ENCODE measurements at places on chromosomes 12 and 14. TPM values are rescaled to one million over a fixed set of nuclear protein-coding genes. Genes with fewer than 3 reads are reported as not detected.

Gene TAS2R10
- not detected for total RNA-seq

Gene CABP1
- not detected for total RNA-seq

Gene PTGDR
- 6.3 TPM for total RNA-seq

Gene RTL1
- not detected for total RNA-seq

Gene ART4
- not detected for total RNA-seq

Gene PTCSC3
- not detected for total RNA-seq

Gene GALNT6
- 7.0 TPM for total RNA-seq

Gene EPYC
- total RNA-seq: not detected

Gene TAS2R43
- 1.6 TPM for total RNA-seq

Gene PDE3A
- 0.09 TPM for total RNA-seq

GRCh38 chr14:32224737-32225377 lies 21.8 kb upstream of the RNU6-8 start:
- no peak for DNase-seq
- H3K4me1 ChIP-seq: no peaks in the 10 kb centered on the region
- H3K36me3 ChIP-seq: no peaks in the 10 kb centered on the region

- H3K4me1 ChIP-seq: no peaks in the 10 kb centered on the region
- peaks cover 27% of the 10 kb centered on the region for H3K36me3 ChIP-seq
These were observed 115.7 kb downstream of the PCNX1 start for GRCh38 chr14:71022939-71023338.

DNA sequence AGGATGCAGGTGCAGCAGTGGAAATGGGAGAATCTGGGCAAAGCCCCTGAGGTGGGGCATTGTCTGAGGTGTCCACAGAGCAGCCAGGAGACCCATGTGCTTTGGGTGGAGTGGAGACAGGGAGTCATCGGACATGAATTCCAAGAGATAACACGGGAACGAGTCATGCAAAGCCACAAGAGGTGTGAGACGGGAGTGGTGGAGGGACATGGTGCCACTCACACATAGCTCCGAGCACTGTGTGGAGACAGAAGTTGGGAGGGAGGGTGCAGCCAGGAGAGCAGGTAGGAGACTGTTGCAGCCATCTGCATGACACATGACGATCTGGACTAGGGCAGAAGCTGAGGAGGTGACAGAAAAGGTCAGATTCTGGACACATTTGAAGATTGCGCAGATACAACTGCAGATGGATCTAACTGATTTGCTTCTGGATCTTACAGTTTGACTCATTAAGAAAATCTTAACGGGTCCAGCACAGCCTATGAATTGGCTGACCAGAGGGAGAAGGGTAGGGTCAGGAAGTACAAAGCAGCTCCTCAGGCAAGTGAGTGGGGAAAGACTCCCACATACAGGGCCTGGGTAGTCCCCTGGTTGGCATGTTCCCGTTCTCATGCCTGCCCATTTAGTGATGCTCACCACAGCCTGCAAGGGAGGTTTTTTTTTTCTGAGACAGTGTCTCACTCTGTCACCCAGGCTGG lies 379.8 kb downstream of the FUT8 start:
- H3K27me3 ChIP-seq: peaks cover 25% of the 10 kb centered on the region
- no peak for DNase-seq
- no peaks in the 10 kb centered on the region for H3K36me3 ChIP-seq
- no peak overlapping the region for H3K4me3 ChIP-seq
- H3K27ac ChIP-seq: no peak overlapping the region

- no peak overlapping the region for H3K27ac ChIP-seq
- H3K36me3 ChIP-seq: no peaks in the 10 kb centered on the region
- DNase-seq: no peak
- no peaks in the 10 kb centered on the region for H3K4me1 ChIP-seq
- H3K27me3 ChIP-seq: no peaks in the 10 kb centered on the region
These were observed 576.5 kb downstream of the MED13L start for GRCh38 chr12:115700896-115701465.

GRCh38 chr12:5898874-5899273 lies 46.2 kb downstream of the ANO2 start:
- H3K27me3 ChIP-seq: peaks cover 11% of the 10 kb centered on the region
- no peak overlapping the region for H3K4me3 ChIP-seq
- no peaks in the 10 kb centered on the region for H3K36me3 ChIP-seq
- H3K4me1 ChIP-seq: no peaks in the 10 kb centered on the region

DNA sequence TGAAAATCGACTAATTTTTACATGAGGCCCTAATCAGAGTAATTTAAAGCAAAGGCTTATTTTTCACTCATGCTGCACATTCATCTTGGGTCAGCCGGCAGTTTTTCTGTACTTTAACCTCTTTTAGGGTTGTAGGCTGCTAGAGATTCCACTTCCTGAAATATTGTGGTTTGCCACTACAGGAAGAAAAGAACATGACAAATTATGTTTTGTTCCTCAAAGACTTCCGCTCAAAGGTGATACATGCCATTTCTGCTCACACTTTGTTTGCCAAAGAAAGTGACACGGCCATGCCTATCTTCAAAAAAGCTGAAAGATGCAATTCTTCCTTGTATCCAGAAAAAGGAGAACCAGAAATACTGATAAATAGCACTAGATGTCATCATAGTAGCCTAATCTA lies 183.4 kb upstream of the PPFIA2 start:
- H3K4me1 ChIP-seq: peaks cover 25% of the 10 kb centered on the region
- H3K4me3 ChIP-seq: no peak overlapping the region
- no peaks in the 10 kb centered on the region for H3K36me3 ChIP-seq

GRCh38 chr14:99633141-99633540 lies 11.8 kb upstream of the HHIPL1 start:
- H3K36me3 ChIP-seq: no peaks in the 10 kb centered on the region
- H3K4me1 ChIP-seq: no peaks in the 10 kb centered on the region
- peaks cover 29% of the 10 kb centered on the region for H3K27me3 ChIP-seq
- H3K27ac ChIP-seq: no peak overlapping the region
- no peak for DNase-seq

DNA sequence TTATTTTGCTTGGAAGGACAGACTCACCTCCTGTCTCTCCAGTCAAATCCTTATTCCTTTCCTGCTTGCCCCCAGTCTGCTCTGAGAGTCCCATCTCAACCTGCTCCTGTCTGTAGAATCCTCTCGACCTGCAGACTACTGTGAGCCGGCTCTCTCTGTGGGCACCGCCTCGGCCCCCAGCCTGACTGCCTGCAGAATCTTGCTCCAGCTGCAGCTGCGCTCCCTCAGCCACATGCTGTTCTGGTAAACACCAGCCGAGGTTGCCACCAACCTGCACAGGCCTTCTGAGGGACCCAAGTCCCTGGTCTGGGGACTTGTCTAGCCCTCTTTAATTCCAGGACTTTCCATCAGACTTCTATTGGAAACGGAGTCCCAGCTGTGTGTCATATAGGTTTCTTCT lies 44.8 kb upstream of the PRMT8 start:
- H3K36me3 ChIP-seq: no peaks in the 10 kb centered on the region
- no peaks in the 10 kb centered on the region for H3K27me3 ChIP-seq
- no peak overlapping the region for H3K27ac ChIP-seq

DNA sequence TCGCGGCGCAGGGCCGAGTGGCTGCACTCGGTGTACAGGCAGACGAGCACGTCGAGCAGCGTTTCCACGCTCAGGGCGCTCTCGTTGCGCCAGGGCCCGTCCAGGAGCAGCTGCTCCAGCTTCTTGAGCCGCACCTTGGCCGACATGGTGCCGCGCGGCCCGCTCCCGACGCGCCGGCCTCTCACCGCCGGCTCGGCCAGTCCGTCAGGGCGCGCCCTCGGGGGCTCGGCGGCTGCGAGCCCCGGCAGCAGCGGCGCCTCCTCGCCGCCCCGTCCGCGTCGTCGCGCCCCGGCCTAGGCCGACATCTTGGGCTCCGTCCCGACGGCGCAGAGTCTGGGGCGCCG lies 349 bp downstream of the CDC42BPB start:
- H3K27ac ChIP-seq: no peak overlapping the region
- DNase-seq: no peak
- peak overlapping the region; percentile 27 for H3K4me3 ChIP-seq
- H3K4me1 ChIP-seq: peaks cover 2% of the 10 kb centered on the region
- H3K27me3 ChIP-seq: peaks cover 14% of the 10 kb centered on the region

- H3K36me3 ChIP-seq: no peaks in the 10 kb centered on the region
- no peaks in the 10 kb centered on the region for H3K27me3 ChIP-seq
- peaks cover 2% of the 10 kb centered on the region for H3K4me1 ChIP-seq
- no peak for DNase-seq
- no peak overlapping the region for H3K4me3 ChIP-seq
- H3K27ac ChIP-seq: no peak overlapping the region
These were observed 710 bp upstream of the BMAL2 start for GRCh38 chr12:27331927-27332324.

DNA sequence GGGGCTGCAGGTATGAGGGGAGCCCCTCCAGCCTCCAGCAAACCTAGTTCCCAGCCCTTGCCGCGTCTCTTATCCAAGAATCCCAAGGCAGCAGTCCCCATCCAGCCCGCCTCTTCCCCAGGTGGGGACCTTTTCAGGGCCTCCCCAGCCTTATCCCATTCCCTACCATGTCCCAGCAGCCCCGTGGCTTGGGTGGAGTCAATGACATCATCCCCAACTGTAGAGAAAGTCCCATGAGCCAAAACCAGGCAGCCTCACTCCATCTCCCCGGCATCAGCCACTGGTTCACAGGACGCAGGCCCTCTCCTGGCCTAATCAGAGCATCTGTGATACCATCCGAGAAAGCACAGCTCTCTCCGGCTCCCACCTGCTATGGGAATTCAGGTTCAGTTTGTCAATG lies 131.0 kb downstream of the NCOR2 start:
- H3K4me3 ChIP-seq: no peak overlapping the region
- peaks cover 2% of the 10 kb centered on the region for H3K36me3 ChIP-seq
- no peak overlapping the region for H3K27ac ChIP-seq
- H3K4me1 ChIP-seq: peaks cover 19% of the 10 kb centered on the region

DNA sequence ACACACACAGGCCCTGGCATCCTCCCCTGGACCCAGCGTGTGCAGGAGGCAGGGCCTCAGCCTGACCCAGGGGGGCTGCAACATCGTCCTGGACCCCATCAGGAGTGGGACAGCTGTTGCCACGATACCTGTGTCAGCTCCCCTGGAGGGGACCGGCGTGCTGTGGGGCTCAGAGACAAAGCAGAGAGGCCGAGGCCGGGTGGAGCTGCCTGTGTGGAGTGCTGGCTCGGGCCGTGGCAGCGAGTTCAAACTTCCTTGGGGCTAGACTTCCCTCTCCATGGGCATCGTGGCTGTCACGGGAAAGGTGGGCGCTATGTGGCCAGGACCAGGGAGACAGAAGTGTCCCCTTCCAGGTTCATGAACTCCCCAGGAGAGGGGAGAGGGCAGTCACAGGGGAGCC lies 155.0 kb upstream of the SFSWAP start:
- DNase-seq: no peak
- no peak overlapping the region for H3K4me3 ChIP-seq
- no peak overlapping the region for H3K27ac ChIP-seq
- H3K36me3 ChIP-seq: no peaks in the 10 kb centered on the region
- no peaks in the 10 kb centered on the region for H3K4me1 ChIP-seq

- H3K27ac ChIP-seq: peak overlapping the region; percentile 67
- H3K27me3 ChIP-seq: no peaks in the 10 kb centered on the region
- H3K4me1 ChIP-seq: peaks cover 36% of the 10 kb centered on the region
These were observed 2.0 kb downstream of the ESYT1 start for GRCh38 chr12:56129942-56130495.

DNA sequence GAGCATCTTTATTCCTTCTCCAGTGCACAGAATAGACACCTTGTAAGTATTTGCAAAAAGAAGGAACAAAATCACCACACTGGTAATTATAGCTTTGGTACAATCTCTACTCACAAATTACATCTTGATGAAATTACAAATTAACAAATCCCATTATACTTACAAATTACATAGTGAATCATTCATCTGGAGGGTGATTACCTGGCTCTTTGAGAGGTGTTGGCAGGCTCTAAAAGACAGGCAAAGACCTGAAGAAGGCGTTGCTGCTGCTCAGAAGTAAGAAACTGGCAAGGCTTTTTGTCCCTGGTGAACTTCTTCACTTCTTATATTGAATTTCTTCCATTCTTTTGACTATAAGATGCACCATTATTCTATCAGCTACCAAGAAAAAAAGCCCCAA lies 21.7 kb upstream of the LMNTD1 start:
- H3K36me3 ChIP-seq: no peaks in the 10 kb centered on the region
- no peak overlapping the region for H3K4me3 ChIP-seq
- DNase-seq: no peak
- no peaks in the 10 kb centered on the region for H3K4me1 ChIP-seq

DNA sequence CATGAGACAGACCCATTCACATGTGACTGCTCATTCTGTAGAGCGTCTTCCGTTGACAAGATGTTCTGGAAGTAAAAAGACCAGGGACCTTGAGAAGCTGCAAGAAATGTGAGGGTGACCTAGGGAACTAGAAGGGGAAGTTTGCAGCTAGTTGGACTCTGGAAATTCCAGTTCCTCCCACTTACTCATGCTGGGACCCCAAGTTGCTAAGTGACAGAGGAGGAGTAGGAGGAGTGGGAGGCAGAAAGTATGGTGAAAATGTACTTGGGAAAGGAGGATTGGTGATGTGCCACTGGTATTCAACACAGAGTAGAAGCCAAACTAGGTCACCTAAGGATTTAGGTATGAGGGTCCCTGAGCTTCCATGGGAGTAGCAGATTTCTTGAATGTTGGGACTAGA lies 132.4 kb downstream of the KCNA5 start:
- H3K4me3 ChIP-seq: no peak overlapping the region
- no peaks in the 10 kb centered on the region for H3K4me1 ChIP-seq
- H3K36me3 ChIP-seq: no peaks in the 10 kb centered on the region
- DNase-seq: no peak
- H3K27me3 ChIP-seq: no peaks in the 10 kb centered on the region

GRCh38 chr14:50008974-50009373 lies 107.4 kb downstream of the VCPKMT start:
- H3K4me1 ChIP-seq: peaks cover 5% of the 10 kb centered on the region
- H3K27ac ChIP-seq: no peak overlapping the region
- no peak overlapping the region for H3K4me3 ChIP-seq

DNA sequence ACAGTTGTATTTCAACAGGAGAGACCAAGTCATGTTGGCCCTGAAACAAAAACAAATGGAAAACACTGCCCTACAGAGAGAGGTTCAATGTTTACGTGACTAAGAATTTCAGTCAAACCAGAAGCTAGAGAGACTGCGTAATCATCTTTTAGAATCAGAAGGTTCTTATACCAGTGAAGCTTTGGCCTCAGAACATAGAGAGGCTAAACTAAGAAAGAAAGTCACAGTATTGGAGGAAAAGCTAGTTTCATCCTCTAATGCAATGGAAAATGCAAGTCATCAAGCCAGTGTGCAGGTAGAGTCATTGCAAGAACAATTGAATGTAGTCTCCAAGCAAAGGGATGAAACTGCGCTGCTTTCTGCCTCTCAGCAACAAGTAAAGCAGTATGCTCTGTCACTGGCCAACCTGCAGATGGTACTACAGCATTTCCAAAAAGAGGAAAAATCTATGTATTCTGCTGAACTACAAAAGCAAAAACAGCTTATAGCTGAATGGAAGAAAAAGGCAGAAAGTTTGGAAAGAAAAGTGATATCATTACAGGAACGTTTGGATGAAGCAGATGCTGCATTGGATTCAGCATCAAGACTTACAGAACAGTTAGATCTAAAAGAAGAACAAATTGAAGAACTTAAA lies 32.5 kb upstream of the NUAK1 start:
- no peaks in the 10 kb centered on the region for H3K4me1 ChIP-seq
- H3K4me3 ChIP-seq: no peak overlapping the region
- H3K27ac ChIP-seq: no peak overlapping the region
- no peaks in the 10 kb centered on the region for H3K27me3 ChIP-seq
- no peaks in the 10 kb centered on the region for H3K36me3 ChIP-seq

GRCh38 chr14:29486132-29486531 lies 441.5 kb downstream of the PRKD1 start:
- no peaks in the 10 kb centered on the region for H3K4me1 ChIP-seq
- no peak for DNase-seq
- no peak overlapping the region for H3K27ac ChIP-seq
- no peaks in the 10 kb centered on the region for H3K36me3 ChIP-seq
- H3K4me3 ChIP-seq: no peak overlapping the region

- DNase-seq: no peak
- no peak overlapping the region for H3K27ac ChIP-seq
- no peaks in the 10 kb centered on the region for H3K36me3 ChIP-seq
- H3K4me3 ChIP-seq: no peak overlapping the region
- H3K27me3 ChIP-seq: peaks cover 17% of the 10 kb centered on the region
These were observed 33.8 kb upstream of the SMUG1 start for GRCh38 chr12:54222609-54223008.
